GDM1 (cell line): ENCODE measurements at places on chromosomes 5 and 9.
A peak's percentile ranks its signal among the peaks of the same experiment; 100 is the strongest.

GRCh38 chr5:91950328-91950727, 567.2 kb upstream of the ARRDC3 start:
- no peak for DNase-seq

- DNase-seq = no peak
These were observed 100.1 kb downstream of the CDC42SE2 start for GRCh38 chr5:131363811-131364506.

DNA sequence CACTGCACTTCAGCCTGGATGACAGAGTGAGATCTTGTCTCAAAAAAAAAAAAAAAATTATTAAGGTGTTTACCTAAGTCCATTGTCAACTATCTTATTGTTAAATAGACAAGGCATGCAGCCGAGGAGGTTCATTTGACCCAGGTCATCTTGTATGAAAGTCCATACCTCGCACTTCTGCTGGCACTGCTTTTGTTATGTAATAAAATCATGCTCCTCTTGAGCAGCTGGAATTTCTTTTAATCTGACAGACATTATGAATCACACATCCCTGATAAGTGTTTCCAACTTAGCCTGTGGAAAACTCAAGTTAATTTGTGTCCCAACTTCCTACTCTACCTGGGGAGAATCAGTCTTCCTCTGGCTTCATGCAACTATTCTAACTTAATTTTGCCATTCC, 315.6 kb upstream of the KLF4 start:
- DNase-seq = no peak

- no peak for DNase-seq
These were observed 358.6 kb downstream of the MSX2 start for GRCh38 chr5:175082866-175083590.

GRCh38 chr9:132457504-132458236, 47.7 kb downstream of the CFAP77 start:
- no peak for DNase-seq

DNA sequence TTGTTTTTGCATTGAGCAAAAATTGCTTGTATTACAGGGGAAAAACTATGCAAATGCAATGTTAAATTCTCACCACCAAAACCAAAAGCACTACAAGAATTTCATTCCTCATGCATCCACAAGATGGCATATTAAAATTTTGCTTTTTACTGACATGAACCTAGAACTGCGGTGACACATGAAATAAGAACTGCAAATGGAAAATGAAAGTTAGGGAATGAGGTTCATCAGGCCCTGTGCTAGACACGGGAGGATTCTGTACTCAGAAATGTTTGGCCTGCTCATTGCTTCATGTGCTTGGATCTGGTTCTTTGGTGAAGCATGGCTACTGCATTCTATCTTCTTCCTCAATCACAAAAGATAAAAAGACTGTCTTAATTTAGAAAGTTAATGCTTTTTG, 9.1 kb upstream of the RFK start:
- peak; percentile 42 for DNase-seq

DNA sequence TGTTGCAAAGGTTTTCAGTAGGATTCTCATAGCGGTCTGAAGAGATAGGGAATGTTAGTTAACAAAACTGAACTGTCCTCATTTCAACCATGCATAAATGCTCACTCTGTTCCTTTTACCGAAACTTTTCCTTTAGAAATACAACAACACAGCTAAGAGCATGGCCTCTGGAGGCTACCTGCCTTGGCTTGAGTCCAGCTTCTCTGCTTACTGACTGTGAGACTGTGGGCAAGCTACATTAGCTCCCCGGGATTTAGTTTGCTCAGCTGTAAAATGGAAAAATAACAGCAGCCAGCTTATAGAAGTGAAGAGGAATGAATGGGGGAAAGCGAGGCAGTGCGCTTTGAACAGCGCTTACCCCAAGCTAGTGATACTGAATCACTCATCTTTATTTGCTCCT, 507.9 kb upstream of the DAP start:
- no peak for DNase-seq

- no peak for DNase-seq
These were observed 240.2 kb downstream of the FBXL17 start for GRCh38 chr5:108141676-108142075.

- DNase-seq = no peak
These were observed 188.9 kb upstream of the TNC start for GRCh38 chr9:115306865-115307264.

DNA sequence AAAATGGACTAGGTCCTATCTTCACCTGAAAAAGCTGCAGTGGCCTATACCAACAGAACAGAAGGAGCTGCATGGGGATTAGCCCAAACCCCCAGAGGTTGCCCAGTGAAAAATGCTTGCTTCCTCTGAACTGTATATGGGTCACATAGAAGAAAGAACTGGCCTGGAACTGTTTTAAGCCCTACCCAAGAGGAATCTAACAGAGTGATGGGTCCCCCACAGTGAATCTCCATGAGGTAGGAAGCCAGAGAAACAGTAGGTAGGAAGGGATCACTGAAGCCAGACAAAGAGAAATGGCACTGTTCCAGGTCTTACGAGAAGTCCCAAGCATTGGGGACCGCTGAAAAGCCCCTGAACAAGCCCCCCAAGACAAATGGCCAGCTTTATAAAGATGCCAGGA, 28.8 kb upstream of the TRIM32 start:
- DNase-seq = no peak

DNA sequence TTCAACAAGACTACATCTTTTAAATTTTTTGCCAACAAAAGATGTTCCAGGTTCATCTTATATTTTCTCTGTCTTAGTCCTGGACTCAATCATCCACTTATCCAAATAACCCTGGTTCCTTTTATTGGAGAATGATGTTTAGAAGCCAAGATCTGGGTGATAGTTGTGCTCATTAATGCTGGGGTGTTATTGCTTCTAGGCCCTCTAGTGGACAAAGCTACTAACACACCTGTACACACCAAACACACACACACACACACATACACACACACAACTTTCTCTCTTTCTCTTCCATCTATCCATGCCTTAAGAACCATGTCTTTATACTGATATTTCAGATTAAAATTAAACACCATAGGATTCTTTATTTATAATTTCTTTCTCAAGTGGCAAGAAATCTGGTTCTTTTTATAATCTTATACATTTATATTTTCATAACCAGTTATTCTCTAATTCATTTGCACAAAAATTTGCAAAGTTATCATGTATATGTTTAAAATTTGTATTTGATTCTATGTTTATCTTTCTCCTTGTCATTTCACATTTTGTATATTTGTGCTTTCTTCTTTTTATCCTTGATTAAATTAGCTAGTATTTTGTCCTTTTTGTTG, 179.1 kb upstream of the SMIM23 start:
- DNase-seq = no peak

GRCh38 chr9:74277532-74277931, 219.6 kb upstream of the RORB start:
- DNase-seq = no peak

- no peak for DNase-seq
These were observed 19.4 kb downstream of the CWC27 start for GRCh38 chr5:64788156-64788555.

DNA sequence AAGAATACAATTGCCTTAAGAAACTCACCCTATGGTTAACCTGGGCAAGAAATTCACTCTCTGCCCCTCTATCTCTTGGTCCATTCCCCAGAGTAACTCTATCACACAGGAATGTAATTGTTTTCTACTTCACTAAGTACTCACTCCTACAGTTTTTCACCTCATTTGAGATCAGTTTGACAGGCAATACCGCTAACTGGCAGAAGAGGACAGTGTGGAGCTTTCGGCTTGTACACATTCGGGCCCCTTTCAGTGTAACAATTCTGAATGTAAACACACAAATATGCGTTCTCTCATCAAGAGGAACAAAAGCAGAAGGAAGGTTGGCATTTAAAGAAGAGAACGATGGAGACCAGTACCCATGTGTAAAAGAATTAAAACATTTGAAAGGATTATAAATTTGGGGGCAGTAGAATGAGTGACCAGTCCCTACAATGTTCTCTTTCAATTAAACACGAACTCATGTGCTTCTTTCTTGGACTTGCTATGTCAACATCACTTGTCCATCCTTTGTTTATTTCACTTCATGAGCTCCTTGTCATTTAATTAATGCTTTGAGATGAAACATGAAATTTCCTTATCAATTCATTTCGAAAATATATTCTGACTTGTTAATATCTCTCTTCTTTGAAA, 188.5 kb upstream of the GRAMD2B start:
- no peak for DNase-seq

GRCh38 chr9:34741628-34742027, 31.7 kb upstream of the CCL21 start:
- DNase-seq = no peak

GRCh38 chr9:107080130-107080529, 202.9 kb upstream of the RAD23B start:
- DNase-seq = no peak

GRCh38 chr9:78013934-78014333, 17.7 kb downstream of the GNAQ start:
- no peak for DNase-seq

DNA sequence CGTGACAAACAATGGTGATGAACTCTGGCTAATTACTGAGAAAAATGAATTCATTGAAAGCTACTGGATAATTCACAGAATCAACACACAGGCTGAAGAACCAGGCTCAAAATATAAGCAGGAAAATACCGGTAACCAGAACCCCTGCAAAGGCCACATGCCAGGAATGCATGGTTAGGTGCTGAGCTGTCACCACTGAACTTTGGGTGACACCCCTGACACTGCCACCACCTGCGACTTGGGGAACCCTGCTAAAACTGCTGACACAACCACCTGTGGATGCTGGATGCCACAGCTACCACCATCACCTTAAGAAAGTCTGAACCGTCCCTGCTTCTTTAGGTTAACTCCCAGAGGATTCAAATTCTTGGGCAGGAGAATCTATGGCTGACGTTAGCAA, 72.0 kb upstream of the NR4A3 start:
- DNase-seq = no peak

- DNase-seq = no peak
These were observed 37.7 kb downstream of the NR4A3 start for GRCh38 chr9:99859243-99859980.

DNA sequence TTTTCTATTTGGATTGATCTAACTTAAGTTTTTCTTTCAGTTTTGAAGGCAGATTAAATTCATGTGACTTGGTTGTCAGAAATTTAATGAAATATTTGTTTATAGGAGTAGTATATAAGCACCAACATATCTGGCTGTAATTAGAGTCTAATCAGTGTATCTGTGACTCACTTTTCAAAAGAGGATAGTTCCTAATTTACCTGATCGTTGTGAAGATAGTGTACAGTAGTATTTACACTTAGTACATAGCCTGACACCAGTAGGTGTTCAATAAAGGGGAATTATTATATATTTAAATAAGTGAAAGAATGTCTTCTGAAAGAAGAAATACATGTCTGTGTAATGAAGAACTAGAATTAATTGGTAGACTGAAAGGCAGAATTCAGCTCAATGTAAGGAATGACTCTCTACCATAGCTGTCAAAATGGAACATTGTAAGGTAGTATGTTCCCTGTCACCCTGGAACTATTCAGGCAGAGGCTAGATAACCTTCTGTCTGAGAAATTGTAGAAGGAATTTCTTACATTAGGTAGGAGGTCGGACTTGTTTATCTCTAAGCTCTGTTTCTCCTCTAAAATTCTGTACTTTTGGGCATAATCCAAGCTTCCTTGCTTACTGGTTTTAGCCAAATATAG, 8.6 kb downstream of the TGFBR1 start:
- DNase-seq = no peak

GRCh38 chr9:71861618-71862017, 49.4 kb downstream of the ABHD17B start:
- DNase-seq = no peak

GRCh38 chr5:87751824-87752223, 339.1 kb upstream of the CCNH start:
- no peak for DNase-seq

GRCh38 chr9:134191455-134192209, 27.3 kb upstream of the RNU6ATAC start:
- DNase-seq = no peak

DNA sequence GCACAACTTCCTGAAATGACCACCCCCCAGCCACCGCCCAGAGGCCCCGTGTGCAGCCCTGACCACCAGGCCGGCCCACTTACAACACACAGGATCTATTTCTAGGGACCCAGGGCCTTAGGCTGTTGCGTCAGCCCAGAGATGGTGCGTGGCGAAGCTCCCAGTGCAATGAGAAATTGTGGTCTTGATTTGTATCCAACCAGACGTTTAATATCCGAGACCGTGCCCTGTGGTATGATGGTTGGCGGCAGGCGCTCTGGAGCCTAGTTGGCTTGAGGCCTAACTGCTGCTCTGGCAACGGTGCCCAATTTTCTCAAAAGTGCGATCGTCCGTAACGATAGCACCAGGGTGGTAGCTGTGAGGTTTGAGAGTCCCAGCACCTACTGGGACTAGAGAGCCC, 32.6 kb upstream of the SLC6A19 start:
- DNase-seq = no peak

GRCh38 chr9:89457376-89457855, 40.5 kb downstream of the SEMA4D start:
- no peak for DNase-seq

- no peak for DNase-seq
These were observed 5.6 kb downstream of the FAXDC2 start for GRCh38 chr5:154844809-154845208.

DNA sequence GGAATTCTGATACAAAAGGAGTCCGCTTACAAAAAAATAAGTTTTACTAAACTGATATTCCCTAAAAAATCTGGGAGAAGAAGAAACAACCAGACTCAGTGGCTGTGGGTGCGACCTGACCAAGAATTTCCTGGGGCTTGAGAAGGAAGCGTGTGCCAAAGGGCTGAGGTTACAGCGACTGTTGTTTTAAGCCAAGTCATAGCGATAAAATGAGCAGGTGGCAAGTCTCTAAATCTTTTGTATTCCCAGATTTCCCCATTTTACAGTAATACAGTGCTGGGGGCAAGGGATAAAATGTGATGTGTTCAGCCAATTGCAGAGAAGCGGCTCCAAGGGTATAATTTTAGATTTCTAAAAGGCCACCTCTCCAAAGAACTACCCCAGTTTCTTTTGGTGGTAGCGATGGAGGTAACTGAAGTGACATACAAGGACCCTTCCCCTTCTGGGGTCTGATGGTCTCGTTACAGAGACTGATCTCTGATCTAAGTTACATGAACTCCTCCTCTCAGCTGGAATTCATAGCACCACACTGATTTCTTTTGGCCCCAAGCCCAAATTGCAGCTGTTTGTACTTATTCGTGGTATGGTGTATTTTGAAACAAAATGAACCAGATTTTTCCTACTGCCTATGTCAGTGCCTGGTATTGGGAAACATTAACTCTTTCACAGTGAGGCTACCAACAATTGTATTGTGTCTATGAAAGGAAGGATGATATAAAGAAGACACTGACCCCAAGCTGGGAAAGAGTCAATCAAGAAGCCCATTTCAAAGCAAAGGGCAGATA, 41.6 kb downstream of the LPAR1 start:
- no peak for DNase-seq

GRCh38 chr5:96624596-96624995, 37.6 kb upstream of the CAST start:
- no peak for DNase-seq

DNA sequence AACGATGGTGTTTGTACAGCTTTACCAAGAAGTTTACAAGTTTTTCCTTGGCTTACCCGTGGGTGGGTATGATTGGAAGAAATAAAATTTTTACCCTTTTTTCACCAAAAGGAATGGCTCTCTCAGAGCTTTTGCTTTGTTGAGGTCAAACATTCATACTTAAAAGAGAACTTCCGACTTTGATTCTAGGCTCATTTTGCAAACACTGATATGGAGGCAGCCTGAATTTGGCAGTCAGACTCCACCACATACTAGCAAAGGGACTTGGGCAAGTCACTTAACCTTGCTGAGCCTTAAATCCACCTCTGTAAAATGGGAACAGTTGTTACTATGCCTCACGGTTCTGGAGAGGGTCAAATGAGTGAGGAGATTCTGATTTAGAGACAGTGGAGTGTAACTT, 153.5 kb downstream of the PRKACG start:
- no peak for DNase-seq
